NCI-H524 treated with DMSO at 0.1 percent for 48 hours (cell line): ENCODE measurements at places on chromosomes 11 and 22.
A peak's percentile ranks its signal among the peaks of the same experiment; 100 is the strongest.

- no peak for DNase-seq
Observed at GRCh38 chr11:78189851-78190250, 1.1 kb downstream of the USP35 start.

DNA sequence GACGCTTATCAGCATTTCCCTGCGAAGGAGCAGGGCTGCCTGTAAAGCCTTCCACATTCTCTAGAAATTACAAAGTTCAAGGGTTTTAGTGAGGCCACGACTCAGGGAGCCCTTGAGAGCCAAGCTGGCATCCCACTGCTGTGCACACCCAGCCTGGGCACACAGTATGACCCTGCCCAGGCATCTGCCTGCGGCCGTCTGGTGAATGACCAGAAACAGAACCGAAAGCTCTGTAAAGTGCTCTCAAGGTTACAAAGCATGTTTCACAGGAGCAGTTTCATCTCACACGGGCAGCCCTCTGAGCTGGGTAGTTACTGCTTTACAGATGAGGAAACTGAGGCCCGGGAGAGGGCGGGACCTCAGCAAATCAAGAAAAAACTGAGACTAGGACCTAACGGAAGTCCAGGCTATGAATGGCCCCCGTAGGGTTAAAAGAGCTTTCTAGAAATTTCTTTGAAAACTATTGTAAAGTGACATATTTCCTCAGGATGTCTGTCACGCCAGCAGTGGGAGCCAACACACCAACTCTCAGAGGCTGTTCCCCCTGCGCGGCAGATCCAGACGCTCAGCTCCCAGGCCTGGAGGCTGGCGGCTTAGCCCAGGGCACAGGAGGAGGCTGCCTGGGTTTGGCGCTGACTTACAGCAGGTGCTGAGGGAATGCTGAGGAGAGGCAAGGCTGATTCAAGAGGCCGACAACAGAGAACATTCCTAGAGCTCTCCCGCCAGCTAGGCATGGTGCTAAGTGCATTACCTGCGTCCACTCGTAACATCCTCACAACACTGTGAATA is 7.7 kb upstream of the TCF20 start:
- peak; percentile 30 for DNase-seq

DNA sequence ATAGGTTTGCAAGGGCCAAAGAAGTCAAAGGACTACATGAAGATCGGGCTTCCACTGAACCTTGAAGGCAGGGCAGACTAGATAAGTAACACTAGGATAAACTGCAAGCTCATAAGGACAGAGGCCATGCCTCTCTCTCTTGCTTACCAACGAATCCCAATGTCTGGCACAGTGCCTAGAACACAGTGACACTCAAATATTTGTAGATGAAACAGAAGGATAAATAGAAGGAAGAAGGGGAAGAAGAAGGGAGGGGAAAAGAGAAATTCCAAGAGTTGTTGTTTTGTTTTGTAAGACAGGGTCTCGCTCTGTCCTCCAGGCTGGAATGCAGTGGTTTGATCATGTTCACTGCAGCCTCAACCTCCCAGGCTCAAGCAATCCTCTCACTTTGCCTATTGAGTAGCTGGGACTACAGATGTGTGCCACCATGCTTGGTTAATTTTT is 26.9 kb downstream of the SIK3 start:
- DNase-seq = no peak

DNA sequence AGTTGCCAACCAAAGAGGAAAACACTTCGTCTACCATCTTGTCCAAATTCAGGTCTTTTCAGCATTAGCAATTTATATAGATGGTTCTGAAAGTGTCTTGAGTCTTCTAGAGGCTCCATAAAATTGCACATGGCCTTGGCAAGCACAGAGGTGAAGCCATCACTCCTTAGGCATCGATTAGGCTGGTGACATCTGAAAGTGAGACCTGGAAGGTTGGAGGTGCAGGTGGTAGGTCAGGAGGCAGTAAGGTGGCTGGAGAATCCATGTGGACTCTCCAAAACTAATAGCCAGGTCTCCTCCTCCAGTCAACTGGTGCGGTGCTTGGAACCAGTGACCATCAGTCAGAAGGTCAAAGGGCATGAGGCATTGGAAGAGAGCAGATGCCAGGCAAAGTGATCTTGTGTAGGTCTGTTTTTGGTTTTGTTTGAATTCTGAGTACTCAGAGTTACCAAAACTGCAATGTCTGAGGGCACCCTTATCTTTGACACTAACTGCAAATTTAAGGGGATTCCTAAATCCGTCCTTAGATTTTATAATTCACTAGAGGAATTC is 6.6 kb upstream of the APOL2 start:
- DNase-seq = no peak

DNA sequence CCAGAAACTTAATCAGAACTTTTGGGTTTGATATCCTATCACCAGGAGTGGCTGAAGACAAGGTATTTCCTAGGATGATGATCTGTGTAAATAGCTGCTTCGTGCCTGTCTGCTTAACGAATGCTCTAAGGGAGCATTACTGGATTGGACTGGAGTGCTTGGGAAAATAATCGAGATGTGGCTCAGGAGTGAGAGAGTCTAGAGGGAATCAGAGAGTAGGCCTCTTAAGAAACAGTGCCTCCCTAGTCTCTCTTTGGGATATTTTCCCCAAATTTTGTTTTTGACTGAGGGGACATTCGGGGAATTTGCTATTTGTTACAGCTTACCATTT is 2.5 kb downstream of the MAML2 start:
- no peak for DNase-seq

GRCh38 chr11:103378931-103379330 is 269.7 kb downstream of the DYNC2H1 start:
- DNase-seq = no peak

DNA sequence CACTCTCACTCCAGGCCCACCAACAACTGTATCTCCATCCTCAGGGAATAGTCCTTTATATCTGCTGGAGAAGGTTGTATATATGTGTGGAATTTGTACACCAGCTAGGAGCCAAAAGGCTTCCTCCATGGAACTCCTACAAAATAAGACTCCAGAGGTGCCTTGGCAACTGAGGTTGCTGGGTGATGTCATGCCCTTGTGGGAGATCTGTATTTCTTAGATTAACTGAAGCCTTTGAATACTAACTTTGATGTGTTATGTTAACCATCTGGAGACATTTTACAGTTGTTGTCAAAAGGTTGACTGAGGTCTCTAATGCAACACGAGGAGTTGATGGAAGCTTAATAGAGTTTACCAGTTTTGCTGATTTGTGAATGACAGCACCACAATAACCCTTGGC is 139.5 kb upstream of the TTC12 start:
- no peak for DNase-seq

DNA sequence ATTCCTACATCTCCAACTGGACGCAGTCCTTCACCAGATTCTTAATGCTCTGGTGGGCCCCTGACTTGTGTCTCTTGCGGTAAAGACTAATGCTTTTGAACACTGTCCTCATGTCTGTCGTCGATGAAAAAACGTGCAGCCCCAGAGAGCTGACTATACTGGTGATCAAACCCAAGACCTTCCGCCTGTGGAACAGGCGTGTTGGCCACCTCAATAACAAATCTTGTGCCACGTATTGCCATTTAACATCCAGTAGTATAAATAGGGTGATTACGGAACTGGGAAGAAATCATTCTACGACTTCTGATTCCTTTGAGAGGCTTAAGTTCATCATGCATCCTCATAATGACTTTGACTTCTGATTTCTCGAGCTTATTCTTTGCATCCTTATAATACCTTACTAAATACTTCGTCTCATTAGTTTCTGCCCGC is 45.6 kb downstream of the OR4D9 start:
- no peak for DNase-seq

- DNase-seq = no peak
Observed at GRCh38 chr22:19530751-19531150, 6.5 kb upstream of the CLDN5 start.

DNA sequence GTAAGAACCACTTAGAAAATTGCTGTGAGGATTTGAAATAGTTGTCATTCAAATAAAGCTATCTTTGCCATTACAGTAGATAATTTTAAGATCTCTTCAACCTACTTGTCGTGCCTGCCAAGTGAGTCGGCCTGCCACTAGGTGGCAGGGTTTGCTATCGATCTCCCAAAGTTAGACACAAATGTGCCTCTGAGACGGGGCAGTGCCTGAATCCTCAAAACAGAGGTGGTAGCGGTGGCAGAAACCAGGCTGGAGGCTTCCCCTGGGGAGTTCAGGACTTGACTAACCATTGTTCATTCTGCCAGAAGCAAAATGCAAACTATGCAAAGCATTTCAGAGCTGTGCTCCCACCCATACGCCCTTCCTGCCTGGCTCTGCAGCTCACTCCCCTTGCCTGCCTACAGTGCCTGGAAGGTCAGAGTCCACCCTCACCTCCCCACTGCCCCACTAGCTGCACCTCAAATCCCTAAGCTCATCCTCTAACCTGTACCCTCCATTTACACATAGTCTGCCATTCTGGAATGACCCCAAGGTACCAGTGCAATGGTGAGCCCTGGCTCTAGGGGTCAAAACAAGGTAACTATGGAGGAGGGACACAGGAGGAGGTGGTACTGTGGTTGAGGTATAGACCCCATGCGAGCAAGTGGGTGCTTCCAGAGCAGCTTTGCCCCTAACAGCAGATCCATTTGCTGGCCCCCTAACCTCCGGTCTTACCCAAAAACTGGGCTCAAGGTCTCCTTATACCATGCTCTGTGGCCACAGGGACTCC is 82.1 kb downstream of the C11orf58 start:
- no peak for DNase-seq

GRCh38 chr11:65868076-65868667 is 4.4 kb downstream of the EFEMP2 start:
- no peak for DNase-seq

DNA sequence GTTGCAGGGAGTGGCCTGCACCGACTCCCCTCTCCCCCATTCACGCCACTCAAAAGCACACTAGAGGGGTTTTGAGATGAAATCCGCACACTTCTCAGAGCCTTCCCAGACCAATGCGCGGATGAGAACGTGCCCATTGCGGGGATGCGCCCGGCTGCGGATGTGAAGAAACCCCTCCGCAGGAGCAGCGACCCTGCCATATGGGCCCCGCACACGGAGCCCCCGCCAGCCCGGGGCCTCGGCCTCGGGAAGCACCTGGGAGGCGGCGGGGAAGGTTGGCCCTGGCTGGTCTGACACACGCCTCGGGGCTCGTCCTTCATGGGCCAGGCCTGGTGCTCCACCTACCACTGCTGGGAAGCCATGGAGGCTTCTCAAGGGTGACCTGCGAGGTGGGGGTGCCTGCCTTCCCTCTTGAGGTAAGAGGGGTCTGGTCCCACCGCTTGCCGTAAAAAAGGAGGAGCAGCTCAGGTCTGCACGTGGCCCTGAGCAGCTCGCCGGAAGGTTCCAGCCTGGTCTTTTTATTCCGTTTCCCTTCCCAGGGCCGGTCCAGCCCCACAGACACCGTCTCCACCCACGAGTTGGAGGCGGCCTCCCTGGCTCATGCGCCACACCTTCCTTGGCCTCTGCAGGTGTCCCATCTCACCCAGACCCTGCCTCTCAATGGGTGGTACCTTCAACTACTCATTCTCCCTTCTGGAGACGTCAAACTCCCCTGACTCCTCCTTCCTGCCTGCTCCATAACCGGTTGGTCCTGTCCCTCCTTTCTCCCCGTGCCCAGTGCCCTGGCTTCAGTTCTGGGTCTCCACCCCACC is 39.4 kb downstream of the TRMU start:
- no peak for DNase-seq

DNA sequence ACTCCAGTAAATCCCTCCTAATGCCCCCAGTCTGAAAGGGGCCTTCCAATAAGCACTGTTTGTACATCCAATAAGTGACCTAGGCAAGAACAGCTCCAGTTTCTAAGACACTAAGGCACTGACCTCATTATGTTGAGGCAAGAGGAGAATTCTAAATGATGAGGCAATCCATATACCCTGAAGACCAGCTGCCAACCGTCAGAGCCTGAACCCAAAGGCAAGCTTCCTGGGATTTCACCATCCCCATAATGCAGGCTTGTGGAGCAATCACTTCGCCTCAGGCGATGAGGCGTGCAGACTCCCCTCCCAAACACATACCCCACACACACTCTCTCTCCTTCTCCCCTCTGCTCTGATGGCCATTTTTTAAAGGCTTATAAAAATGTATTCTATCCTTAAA is 49.5 kb downstream of the LGR4 start:
- DNase-seq = no peak

DNA sequence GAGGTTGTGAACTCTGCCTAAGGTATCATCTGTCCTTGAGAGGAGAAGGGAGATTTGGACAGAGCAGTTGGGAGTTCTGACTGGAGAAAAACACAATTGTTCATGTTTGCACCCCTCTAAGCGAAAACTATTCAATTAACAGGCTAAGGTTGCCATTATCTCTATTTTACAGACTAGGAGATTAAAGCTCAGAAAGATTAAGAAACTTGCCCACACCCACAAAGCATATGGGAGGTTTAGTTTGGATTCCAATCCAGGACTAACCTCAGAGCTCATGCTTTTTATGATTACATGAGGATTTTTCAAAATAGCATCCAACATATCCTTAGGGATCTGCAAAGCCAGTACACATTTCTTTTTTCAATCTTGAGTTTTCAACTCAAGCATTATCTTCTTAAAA is 22.0 kb downstream of the GAB2 start:
- no peak for DNase-seq

- no peak for DNase-seq
Observed at GRCh38 chr11:10622957-10623791, 54.7 kb upstream of the LYVE1 start.

DNA sequence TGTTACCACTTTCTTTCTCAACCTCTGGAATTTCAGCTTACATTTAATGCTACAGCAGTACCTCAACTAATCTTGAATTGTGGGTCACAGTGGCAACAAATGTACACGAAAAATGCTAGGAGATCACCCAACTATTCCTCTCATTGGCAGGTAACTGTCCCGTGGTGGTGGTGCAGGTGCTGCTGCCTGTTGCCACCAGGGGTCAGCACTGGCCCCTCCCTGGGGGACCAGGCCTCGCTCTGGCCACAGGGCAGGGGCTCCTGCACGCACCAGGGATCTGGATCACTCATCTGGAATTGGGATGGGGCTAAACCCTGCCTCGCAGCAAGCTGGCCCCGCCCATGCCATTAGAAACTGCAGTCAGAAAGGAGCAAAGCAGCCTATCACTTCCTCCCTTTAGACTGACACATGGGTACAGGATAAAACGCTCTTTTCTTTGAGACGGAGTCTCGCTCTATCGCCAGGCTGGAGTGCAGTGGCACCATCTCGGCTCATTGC is 6.9 kb upstream of the POLDIP3 start:
- no peak for DNase-seq

GRCh38 chr11:58958500-58958899 is 19.2 kb downstream of the GLYATL1 start:
- DNase-seq = no peak

DNA sequence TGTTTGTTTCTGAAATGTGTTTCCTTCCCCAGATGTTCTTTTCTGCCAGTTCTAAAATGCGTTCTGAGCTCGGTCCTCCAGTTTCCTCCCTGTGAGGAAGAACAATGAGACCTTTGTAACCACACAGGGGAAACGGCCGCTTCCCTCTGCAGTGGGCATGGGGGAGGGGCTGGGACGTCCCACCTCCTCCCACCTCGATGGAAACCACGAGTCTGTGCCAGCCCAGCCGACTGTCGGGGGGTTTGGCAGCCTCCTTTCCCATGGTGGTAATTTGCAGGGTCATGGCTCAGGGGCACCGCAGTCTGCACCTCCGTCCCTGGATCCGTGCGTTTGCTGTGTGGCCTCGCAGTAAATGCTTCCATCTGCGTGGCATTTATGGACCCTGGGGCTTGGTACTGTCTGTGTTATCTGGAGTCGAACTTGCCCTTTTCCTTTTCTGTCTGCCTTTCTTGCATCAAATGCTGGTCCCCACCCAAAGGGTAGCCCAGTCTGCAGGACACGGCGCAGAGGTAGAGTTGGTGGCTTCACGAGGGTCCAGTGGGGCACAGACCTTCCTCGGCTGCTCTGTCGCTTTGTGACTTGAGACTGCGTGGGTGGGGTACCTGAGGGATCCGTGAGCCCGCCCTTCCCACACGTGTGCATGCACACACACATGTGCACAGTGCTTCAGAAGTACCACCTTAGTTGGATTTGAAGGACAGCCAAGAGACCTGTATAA is 16.1 kb downstream of the LRP5 start:
- no peak for DNase-seq
